ELF-1 (cell line): ENCODE measurements at places on chromosomes 2 and 18.

DNA sequence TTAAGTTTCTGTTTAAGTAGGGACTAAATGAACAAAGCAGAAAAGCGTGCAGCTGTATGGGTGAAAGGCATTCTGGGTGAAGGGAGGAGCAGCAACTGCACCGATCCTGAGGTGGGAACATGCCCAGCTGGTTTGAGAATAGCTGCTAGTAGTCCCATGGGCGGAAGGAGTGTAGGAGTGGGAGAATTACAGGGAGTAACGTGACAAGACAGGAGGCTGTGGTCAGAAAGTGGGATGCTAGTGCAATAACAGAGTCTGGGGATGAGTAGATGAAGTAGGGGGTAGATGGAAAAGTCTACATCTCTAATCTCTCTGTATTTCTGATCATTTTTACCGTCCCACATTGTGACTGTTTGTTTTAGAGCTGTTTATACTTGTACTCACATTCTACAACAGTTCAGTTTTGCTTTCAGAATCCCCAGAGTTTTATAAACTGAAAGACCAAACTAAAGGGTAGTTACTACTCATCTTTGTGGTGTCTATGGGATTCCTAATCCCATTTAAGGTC is 118.9 kb downstream of the LCLAT1 start:
- no peak for DNase-seq

GRCh38 chr18:13559754-13560153 is 166.6 kb downstream of the FAM210A start:
- DNase-seq, result no peak

GRCh38 chr18:11587432-11587831 is 22.0 kb upstream of the SLC35G4 start:
- no peak for DNase-seq

DNA sequence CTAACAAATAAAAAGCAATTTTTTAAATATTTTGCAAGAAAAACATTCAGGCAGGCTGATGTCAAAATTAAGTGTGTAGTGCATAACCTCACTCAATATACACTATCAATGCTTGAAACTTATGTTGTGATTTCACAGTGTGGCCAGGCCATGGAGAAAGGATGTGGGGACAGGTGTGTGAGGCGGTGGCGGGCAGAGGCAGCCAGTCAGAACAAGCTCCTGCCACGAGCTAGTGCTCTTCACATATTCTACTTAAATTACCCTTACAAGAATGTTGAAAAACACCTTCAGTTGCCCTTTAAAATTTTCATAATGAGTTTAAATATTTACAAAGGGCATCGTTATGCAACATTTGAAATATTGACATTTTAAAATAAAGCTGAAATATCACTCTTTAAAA is 43.2 kb downstream of the CYB5A start:
- no peak for DNase-seq

DNA sequence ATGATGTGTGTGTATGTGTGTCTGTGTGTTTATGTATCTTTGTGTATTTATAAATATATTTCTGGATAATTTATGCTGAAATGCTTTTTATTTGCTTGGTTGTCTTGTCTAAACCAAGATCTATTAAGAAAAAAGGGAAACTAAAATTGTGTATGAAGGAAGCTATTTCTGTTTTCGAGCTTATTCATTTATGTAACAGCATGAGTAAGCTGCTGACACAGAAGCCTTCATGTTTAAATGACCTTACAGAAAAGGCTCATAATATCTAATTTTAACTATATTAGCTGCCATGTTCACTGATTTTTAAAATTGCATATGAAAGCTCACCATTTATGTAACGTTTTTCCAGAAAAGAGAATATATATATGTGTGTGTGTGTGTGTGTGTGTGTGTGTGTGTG is 392.8 kb downstream of the PTH2R start:
- no peak for DNase-seq
